ENCODE measurements at places on chromosomes 2 and 18. TPM values are rescaled to one million over a fixed set of nuclear protein-coding genes. Genes with fewer than 3 reads are reported as not detected.

GRCh38 chr2:239575931-239576445 is 175.2 kb upstream of the HDAC4 start:
- H3K4me3 ChIP-seq, result no peak overlapping the region
- H3K27me3 ChIP-seq, result no peaks in the 10 kb centered on the region
- no peaks in the 10 kb centered on the region for H3K4me1 ChIP-seq
- H3K27ac ChIP-seq, result no peak overlapping the region

UGT1A3 gene
- not detected for total RNA-seq

GRCh38 chr2:12774395-12774727 is 57.6 kb downstream of the TRIB2 start:
- no peaks in the 10 kb centered on the region for H3K36me3 ChIP-seq
- DNase-seq, result no peak
- peaks cover 32% of the 10 kb centered on the region for H3K4me1 ChIP-seq
- H3K4me3 ChIP-seq, result no peak overlapping the region
- H3K27me3 ChIP-seq, result peaks cover 3% of the 10 kb centered on the region

GRCh38 chr18:51390702-51391101 is 193.2 kb upstream of the MEX3C start:
- no peaks in the 10 kb centered on the region for H3K4me1 ChIP-seq
- H3K36me3 ChIP-seq, result no peaks in the 10 kb centered on the region

DNA sequence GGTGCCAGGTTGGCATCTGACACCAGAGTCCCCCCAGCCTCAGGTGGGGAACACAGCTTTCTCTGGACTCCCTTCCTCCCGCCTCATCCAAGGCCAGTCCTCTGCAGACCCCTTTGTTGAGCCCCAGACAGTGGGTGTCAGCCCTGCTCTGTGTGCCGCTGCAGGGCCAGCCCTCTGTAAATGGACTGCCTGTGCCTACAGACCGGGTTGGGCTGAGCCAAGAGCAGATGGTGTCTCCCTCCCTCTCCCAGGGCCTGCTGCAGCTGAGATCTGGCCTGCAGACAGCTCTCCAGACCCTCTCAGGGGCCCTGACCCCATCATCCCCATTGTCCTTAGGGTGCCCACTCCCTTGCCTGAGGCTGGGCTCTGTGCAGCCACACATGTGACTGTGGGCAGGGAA is 160.8 kb downstream of the KLHL29 start:
- no peak overlapping the region for H3K4me3 ChIP-seq
- no peak overlapping the region for H3K27ac ChIP-seq
- H3K27me3 ChIP-seq, result peaks cover 16% of the 10 kb centered on the region
- peaks cover 69% of the 10 kb centered on the region for H3K4me1 ChIP-seq
- peaks cover 2% of the 10 kb centered on the region for H3K36me3 ChIP-seq

DNA sequence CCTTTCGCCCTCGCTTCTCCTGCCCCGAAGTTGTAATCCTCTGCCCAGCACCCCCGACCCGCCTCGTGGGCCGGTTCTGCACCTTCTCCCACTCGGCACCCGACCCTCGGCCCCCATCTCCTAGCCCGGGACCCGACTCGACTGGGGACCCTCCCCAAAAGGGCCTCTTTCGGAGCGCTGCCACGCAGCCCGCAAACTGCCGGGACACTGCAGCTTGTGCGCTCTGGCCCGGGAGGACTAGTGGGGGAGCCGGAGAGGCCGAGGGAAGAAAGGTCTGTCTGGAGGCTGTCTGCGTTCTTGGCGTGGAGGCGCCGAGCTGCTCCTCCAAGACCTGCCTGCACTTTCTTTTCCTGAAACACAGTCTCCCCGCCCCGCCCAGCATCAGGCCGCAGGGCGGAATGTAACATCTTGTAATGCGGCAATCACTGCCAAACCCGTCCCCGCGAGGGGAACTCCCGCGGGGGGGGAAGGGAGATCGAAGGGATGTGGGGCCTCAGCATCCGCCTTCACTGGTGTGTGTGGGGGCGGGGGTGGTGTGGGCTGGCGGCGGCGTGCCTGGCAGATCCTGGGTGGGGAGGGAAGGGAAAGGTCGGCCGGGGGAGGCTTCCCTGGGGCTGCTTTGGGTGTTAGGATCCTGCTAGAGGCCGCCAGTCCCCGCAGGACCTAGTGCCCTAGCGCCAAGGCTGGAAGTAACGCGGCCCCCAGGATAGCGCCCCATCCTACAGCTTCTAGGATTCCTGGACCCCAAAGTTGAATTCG is 7.4 kb downstream of the DLX2 start:
- H3K27me3 ChIP-seq, result no peaks in the 10 kb centered on the region
- peaks cover 77% of the 10 kb centered on the region for H3K4me1 ChIP-seq
- H3K36me3 ChIP-seq, result peaks cover 2% of the 10 kb centered on the region
- peak; percentile 95 for DNase-seq
- peak overlapping the region; percentile 83 for H3K4me3 ChIP-seq

DNA sequence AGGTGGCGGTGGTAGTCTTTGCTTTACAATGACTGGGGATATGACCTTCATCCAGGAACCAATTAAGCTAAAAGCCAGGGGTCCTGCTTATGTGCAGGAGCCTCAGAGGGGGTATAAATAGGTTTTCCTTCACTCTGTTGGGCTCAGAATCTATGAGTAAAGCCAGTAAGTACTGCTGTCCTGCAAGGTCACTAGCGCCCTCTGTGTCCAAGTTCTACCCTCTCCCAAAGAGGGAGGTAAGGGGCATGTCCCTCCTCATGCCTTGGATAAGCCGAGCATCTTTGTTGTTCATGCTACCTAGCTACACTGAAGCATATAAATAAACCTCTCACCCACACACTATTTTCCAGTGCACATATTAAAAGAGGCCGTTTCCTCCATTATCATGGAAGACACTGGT is 79.4 kb downstream of the SPRED2 start:
- no peak overlapping the region for H3K27ac ChIP-seq
- no peaks in the 10 kb centered on the region for H3K27me3 ChIP-seq
- no peak overlapping the region for H3K4me3 ChIP-seq
- H3K36me3 ChIP-seq, result peaks cover 3% of the 10 kb centered on the region
- DNase-seq, result no peak
- H3K4me1 ChIP-seq, result peaks cover 60% of the 10 kb centered on the region

ACOXL gene
- not detected for total RNA-seq

DNA sequence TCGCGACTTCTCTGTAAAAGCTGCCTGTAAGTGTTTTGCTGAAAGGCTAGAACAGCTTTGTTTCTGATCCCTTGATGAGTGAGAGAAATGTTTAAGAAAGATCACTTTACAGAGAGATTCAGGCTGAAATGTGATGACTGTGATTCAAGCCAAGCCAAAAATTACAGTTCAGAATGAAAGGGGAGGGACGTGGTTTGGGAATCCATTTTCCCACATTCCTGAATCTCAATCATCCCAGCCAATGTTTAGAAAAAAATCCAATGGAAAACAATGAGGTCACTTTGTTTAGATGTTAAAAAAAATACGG is 416.7 kb downstream of the ARHGAP15 start:
- no peak for DNase-seq
- H3K4me1 ChIP-seq, result peaks cover 19% of the 10 kb centered on the region
- H3K4me3 ChIP-seq, result peak overlapping the region; percentile 26
- H3K27me3 ChIP-seq, result no peaks in the 10 kb centered on the region
- peak overlapping the region; percentile 65 for H3K27ac ChIP-seq
- H3K36me3 ChIP-seq, result no peaks in the 10 kb centered on the region

DNA sequence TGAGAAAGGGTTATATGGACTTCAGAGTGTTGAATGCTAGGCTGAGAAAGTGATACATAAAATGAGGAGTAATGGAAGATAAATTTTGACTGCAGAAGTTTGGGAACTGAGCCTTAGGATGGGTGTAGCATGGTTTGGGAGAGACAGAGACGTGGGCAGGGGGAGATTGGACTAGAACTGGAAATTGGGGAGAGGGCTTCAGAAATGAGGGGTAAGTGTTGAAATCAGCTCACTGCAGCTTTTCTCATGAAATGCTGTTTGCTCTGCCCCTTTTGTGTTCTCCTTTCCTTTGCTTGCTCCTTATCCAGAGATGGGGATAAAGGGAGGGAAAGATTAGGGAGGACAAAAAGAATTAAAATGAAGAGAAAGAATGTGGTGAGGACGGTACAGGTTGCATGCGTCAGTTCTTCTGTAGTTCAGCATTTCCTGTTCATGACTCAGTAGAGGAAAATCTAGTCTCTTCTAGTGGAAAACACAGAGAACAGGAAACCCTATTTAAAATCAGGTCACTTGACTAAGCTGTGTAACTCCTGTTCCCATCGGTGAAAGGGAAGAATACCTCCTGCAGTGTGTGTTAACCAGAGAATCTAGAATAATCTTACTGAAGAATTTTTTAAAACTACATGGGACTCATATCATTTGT is 105.6 kb downstream of the CRIM1 start:
- no peaks in the 10 kb centered on the region for H3K27me3 ChIP-seq
- H3K36me3 ChIP-seq, result peaks cover 8% of the 10 kb centered on the region
- no peak overlapping the region for H3K4me3 ChIP-seq
- no peak for DNase-seq
- H3K27ac ChIP-seq, result no peak overlapping the region

DNA sequence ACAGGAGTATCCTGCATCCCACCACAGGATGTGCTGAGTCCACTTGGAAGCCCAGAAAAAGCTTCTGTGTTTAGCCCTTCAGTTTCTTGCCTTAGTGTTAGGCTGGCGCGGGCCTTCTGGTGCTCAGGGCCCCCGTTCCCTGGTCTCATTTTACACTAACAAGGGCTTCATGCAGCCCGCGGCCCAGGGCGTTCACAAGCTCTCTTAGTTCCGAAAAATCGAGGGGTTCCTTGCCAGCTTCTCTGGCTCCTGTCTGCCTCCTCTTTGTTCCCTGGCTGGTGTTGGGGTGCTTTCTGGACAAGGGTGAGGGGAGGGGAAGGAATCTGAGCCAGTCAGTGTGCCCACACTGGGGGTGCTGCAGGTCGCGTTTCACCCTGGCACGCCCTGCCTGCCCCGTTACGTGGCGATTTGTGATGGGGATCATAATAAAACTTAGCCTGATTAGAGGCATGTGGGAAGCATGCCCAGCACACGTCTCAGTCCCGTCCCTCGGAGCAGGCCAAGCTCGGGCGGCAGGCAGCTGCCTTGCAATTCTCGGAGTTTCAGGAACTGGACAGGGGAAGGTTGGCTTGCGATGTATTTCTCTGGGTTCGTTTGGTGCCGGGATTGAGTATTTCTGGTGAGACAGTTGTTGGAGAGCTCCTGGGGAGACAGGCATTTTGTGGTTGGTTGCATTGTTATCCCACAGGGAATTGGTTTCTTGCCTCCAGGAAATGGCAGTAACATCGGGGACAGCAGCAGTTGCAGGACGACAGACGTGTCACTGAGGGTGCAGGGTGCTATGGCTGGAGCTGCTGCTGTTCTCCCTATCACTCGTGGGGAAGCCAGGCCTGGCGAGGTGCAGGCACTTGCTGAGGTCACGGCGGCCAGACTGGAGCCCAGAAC is 22.9 kb downstream of the SH3BP4 start:
- H3K4me1 ChIP-seq, result peaks cover 73% of the 10 kb centered on the region
- peak overlapping the region; percentile 14 for H3K4me3 ChIP-seq
- H3K27me3 ChIP-seq, result no peaks in the 10 kb centered on the region
- H3K36me3 ChIP-seq, result peaks cover 4% of the 10 kb centered on the region
- no peak for DNase-seq

FAM161A gene
- 2.7 TPM for total RNA-seq

DNA sequence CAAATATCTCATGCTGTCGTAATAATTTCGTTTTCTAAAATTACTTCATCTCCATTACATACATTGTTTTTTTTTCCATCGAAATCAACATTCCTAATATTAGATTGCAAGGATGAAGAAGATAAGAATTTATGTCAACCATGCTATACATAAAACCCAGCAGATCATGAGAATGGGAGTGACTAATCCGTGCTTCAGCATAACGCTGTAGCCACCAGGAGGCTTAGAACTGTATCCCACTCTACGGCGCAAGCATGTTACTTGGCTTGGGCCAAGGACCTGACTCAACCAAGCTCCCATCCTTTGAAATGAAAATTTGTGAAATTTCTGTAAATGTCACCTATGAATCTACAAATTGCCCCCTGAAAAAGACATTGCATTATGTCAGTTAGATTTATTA is 392.5 kb downstream of the FIGN start:
- no peak overlapping the region for H3K27ac ChIP-seq
- peaks cover 35% of the 10 kb centered on the region for H3K4me1 ChIP-seq
- H3K4me3 ChIP-seq, result no peak overlapping the region
- no peaks in the 10 kb centered on the region for H3K27me3 ChIP-seq
- peaks cover 3% of the 10 kb centered on the region for H3K36me3 ChIP-seq

GRCh38 chr2:53442783-53443182 is 324.8 kb upstream of the CHAC2 start:
- no peak overlapping the region for H3K4me3 ChIP-seq
- no peaks in the 10 kb centered on the region for H3K36me3 ChIP-seq
- no peak for DNase-seq
- no peak overlapping the region for H3K27ac ChIP-seq

MOGAT1 gene
- not detected for total RNA-seq

DNA sequence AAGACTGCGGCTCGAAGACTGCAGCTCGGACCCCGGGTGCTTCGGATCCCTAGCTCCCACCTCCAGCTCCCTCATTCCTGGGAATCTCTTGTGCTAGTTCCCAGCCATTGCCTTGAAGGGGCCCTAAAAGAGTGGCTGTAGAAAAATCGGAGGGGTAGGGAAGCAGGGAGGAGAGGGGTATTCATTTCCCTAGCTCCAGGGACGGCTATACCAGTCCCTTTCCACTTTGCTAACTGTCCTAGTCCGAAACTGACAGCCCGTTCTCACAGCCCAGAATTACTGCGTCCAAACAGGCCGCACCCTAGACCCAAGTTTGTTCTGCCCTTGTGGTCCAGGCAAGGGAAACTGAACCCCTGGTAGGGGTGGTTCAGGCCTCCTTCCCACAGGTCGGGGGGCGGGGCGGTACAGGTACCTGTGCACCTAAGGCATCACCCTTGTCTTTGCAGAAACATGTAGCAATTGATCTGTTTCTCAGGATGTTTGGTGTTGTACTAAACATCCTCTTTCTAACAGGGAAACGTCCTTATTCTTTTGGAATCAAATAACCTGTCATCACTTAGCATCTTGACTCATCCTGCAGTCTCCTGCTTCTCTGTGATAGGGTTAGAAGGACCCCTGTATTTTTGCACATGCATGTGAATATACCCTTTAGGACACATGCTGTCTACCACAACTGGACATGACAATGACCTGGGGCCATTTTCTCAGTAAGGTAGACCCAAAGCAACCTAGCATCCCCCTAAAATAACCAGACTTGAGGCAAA is 4.0 kb downstream of the EMX1 start:
- H3K4me1 ChIP-seq, result peaks cover 25% of the 10 kb centered on the region
- H3K27me3 ChIP-seq, result peaks cover 72% of the 10 kb centered on the region
- peak; percentile 73 for DNase-seq
- no peak overlapping the region for H3K4me3 ChIP-seq
- H3K36me3 ChIP-seq, result no peaks in the 10 kb centered on the region
- H3K27ac ChIP-seq, result no peak overlapping the region

GRCh38 chr2:227616631-227617030 is 667 bp upstream of the SCYGR4 start:
- no peak overlapping the region for H3K4me3 ChIP-seq
- H3K27me3 ChIP-seq, result peaks cover 5% of the 10 kb centered on the region
- H3K36me3 ChIP-seq, result no peaks in the 10 kb centered on the region
- H3K27ac ChIP-seq, result no peak overlapping the region
- no peak for DNase-seq
- H3K4me1 ChIP-seq, result peaks cover 4% of the 10 kb centered on the region
